T-helper 17 cell (primary cell): ENCODE measurements at places on chromosomes 12 and 14. TPM values are rescaled to one million over a fixed set of nuclear protein-coding genes. Genes with fewer than 3 reads are reported as not detected.

Gene RGS6
- 0.90 TPM for total RNA-seq

Gene YARS2
- 18.1 TPM for total RNA-seq

Gene SYNDIG1L
- not detected for total RNA-seq

Gene KITLG
- total RNA-seq = not detected

Gene BICDL1
- total RNA-seq = 135 TPM

Gene CLEC4D
- 0.22 TPM for total RNA-seq

Gene PMCH
- not detected for total RNA-seq
